ENCODE measurements at places on chromosomes 4 and X. TPM values are rescaled to one million over a fixed set of nuclear protein-coding genes. Genes with fewer than 3 reads are reported as not detected.

HTN1 gene
- total RNA-seq = not detected

HERC3 gene
- 8.5 TPM for total RNA-seq

NSDHL gene
- total RNA-seq = 34.2 TPM

RAB9A gene
- 31.2 TPM for total RNA-seq

HS6ST2 gene
- total RNA-seq = 12.9 TPM

TMEM131L gene
- total RNA-seq = 18.3 TPM

TEX13C gene
- total RNA-seq = not detected

DNA sequence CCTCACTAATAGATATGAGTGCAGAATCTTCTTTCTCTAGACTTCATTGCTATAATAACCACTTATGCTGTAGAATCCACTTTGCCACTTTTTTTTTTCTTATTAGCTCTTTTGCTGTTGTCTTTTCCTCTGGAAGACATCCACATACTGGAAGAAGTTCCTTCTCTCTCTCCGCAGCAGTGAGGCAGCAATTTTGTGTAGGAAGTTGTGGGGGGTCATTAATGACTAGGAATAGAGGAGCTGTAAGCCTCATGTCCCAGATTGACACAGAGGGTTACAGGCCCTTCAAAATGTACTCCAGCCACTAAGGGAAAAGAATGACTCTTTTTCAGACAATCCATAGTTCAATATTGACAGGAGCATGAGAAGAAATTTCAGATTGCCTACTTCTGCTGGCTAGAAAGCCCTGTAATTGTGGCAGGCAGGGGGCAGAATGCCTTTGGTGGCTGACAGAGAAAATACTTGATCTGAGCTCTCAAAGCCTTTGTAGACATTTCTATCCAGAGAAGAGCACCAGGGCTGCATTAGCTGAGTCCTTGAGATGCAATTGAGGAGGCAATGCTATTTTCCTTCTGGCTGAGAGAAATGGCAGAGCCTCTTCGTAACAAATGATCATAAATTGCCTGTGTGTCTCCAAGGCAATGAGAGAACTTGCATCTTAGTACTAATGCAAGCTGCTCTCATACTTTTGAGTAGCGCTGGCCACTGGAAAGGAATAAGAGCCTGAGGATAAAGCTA is 856.2 kb downstream of the STIM2 start:
- no peak overlapping the region for H3K27ac ChIP-seq
- no peaks in the 10 kb centered on the region for H3K4me1 ChIP-seq
- no peaks in the 10 kb centered on the region for H3K36me3 ChIP-seq
- no peaks in the 10 kb centered on the region for H3K27me3 ChIP-seq
- H3K4me3 ChIP-seq = no peak overlapping the region

DNA sequence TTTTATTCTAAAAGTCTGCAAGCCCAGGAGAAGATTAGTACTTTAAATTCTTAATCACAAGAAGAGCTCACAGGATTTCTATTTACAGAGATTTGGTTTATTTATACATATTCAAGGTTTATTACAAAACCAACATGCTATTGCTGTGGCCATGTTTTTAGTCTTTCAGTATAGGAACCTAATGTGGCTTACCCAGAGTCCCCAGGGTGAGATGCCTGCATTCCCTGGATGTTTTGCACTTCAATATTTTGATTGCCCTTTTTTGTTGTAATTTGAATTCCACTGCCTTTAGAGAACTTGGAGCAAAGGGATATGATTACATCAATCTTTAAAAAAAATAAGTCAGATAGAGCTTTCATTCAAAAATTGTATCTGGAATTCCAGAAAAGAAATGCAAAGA is 146.0 kb upstream of the FRMPD4 start:
- no peak overlapping the region for H3K4me3 ChIP-seq
- no peaks in the 10 kb centered on the region for H3K27me3 ChIP-seq
- no peaks in the 10 kb centered on the region for H3K36me3 ChIP-seq
- no peak for DNase-seq

DNA sequence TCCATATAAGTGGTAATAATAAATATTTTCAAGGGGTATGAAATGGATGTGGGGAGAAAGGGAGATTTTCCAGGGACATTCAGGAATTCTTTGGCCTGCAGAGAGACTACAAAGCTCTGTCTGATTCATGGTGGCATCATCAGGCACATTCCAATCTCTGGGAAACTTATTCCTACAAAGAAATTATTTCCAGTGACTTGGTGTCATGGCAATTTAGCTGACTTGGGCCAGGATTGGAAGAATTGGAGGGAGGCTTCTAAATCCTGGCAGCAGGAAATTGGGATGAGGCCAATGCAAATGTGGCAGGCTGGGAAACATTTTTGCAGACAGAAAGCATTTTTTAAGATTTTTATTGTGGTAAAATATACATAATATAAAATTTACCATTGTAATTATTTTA is 204.6 kb downstream of the RTL9 start:
- H3K36me3 ChIP-seq = no peaks in the 10 kb centered on the region
- H3K27ac ChIP-seq = no peak overlapping the region
- DNase-seq = peak; percentile 76
- H3K4me3 ChIP-seq = no peak overlapping the region

DNA sequence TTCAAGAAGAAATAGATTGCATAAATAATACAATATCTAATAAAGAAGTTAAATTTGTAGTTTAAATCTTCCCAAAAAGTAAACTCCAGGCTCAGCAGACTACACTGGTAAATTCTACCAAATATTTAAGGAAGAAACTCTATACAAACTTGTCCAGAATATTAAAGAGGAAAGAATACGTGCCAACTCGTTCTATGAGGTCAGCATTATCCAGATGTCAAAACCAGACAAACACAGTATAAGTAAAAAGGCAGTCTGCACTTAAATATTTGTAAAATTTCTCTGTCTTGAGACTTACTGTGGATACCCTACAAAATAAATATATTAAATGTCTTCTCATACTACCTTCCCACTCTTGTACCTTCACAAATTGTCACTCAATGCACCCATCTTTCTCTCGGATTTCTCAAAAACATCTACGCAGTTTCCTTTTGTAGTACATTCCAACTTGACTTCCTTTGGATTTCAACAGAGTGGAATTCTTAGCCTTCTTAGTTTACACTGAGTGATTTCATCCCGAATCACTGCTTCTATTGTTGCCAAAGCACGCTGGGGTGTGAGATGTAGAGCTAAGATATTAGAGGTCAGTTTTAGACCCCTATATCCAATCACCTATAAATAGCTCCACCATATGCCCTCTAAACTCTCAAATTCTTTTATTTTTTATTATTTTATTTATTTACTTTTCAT is 71.6 kb upstream of the MAB21L2 start:
- no peaks in the 10 kb centered on the region for H3K36me3 ChIP-seq
- DNase-seq = peak; percentile 85
- peak overlapping the region; percentile 35 for H3K4me3 ChIP-seq
- H3K27me3 ChIP-seq = no peaks in the 10 kb centered on the region
- H3K4me1 ChIP-seq = peaks cover 3% of the 10 kb centered on the region

- no peaks in the 10 kb centered on the region for H3K36me3 ChIP-seq
- no peak overlapping the region for H3K4me3 ChIP-seq
- no peaks in the 10 kb centered on the region for H3K27me3 ChIP-seq
- peaks cover 4% of the 10 kb centered on the region for H3K4me1 ChIP-seq
- DNase-seq = peak; percentile 94
- H3K27ac ChIP-seq = peak overlapping the region; percentile 31
Observed at GRCh38 chrX:136130931-136131833, 16.2 kb upstream of the FHL1 start.

GRCh38 chrX:140425712-140426395 is 79.0 kb downstream of the SOX3 start:
- no peaks in the 10 kb centered on the region for H3K36me3 ChIP-seq
- H3K4me1 ChIP-seq = no peaks in the 10 kb centered on the region
- DNase-seq = peak; percentile 27

DNA sequence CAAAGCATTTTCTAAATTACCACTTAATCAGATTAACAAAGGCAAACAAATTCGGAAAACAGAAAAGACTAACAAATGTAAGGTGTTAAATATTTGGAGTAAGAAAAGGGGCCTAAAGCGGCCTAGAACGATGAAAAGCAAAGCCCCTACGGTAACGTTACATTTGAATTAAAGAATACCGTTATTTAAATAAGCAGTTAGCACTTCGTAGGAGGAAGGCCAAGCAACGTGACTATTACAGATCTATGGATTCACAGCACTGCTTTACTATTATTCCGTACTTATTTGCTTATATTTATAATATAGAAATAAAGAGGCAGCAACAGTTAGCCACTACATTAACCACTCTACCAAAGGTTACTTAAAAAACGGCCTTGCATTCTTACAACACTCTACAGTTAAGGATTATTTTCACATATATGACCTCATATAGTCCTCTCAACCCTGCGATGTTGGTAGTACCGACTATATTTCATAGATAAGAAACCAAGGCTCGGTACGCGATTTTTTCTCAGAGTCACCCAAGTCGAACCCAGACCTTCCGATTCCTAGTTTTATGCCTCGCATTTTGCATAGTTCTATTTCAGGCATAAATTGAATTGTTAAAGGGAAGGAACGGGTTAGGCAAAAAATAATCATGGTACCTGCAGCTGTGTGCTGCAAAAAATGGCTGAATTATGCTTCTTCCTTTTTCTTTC is 2.9 kb downstream of the KLHL15 start:
- no peaks in the 10 kb centered on the region for H3K36me3 ChIP-seq
- H3K4me1 ChIP-seq = no peaks in the 10 kb centered on the region
- H3K27me3 ChIP-seq = no peaks in the 10 kb centered on the region
- peak overlapping the region; percentile 84 for H3K4me3 ChIP-seq
- DNase-seq = no peak

Measured in astrocyte (in vitro differentiated cells and primary cell).